Activated T-helper 17 cell treated with anti-CD3 and anti-CD28 coated beads, Interleukin-2, amount 50 U/mL, for 72 hours (primary cell): ENCODE measurements at places on chromosomes 12 and 14. TPM values are rescaled to one million over a fixed set of nuclear protein-coding genes. Genes with fewer than 3 reads are reported as not detected.

Gene CACNB3
- total RNA-seq = 17.7 TPM

Gene SIX4
- total RNA-seq = not detected

Gene KRT85
- not detected for total RNA-seq

Gene ANAPC5
- total RNA-seq = 114 TPM

Gene LHX5
- total RNA-seq = not detected

Gene NFATC4
- total RNA-seq = 0.66 TPM

Gene IFNG-AS1
- total RNA-seq = not detected

Gene DTX1
- total RNA-seq = 13.2 TPM

Gene SINHCAF
- 222 TPM for total RNA-seq

Gene CMA1
- total RNA-seq = not detected

Gene MUCL1
- not detected for total RNA-seq

Gene ERBB3
- 0.56 TPM for total RNA-seq

Gene GSG1
- total RNA-seq = not detected

Gene CCDC175
- not detected for total RNA-seq

Gene P2RX2
- total RNA-seq = not detected

Gene SLC2A14
- total RNA-seq = 2.3 TPM

Gene LMBR1L
- total RNA-seq = 105 TPM

Gene FLRT2
- not detected for total RNA-seq

Gene CCDC60
- total RNA-seq = not detected

Gene WSCD2
- total RNA-seq = not detected

Gene FOXA1
- not detected for total RNA-seq

Gene CACNA2D4
- total RNA-seq = 13.7 TPM

Gene SLC38A1
- 161 TPM for total RNA-seq

Gene FBXW8
- 8.8 TPM for total RNA-seq

Gene TEX22
- 3.7 TPM for total RNA-seq

Gene SETD1B
- total RNA-seq = 14.7 TPM

Gene TEP1
- 86.1 TPM for total RNA-seq

Gene RDH16
- 0.11 TPM for total RNA-seq

Gene WASHC4
- total RNA-seq = 41.0 TPM
